Endothelial cell (in vitro differentiated cells): ENCODE measurements at places on chromosomes 5 and 9.
A peak's percentile ranks its signal among the peaks of the same experiment; 100 is the strongest.

DNA sequence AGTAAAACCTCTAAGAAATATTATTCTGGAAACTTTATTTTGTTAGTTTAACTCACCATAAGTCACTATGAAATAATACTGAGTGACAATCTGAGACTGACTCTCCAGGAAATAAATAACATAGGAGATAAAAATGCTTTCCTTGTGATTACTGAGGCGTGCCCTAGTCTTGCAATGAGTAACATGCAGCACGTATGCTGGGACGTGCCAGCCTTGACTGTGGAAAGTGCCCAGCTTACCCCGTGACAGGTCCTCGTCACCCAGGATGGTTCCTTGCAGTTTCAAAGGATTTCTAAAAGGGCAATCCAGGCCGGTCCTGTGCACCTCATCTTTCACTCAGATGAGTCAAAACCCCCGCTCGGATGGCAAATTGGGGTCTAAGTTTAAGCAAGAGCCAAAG, 720.8 kb upstream of the ADAMTS16 start:
- no peak for DNase-seq

DNA sequence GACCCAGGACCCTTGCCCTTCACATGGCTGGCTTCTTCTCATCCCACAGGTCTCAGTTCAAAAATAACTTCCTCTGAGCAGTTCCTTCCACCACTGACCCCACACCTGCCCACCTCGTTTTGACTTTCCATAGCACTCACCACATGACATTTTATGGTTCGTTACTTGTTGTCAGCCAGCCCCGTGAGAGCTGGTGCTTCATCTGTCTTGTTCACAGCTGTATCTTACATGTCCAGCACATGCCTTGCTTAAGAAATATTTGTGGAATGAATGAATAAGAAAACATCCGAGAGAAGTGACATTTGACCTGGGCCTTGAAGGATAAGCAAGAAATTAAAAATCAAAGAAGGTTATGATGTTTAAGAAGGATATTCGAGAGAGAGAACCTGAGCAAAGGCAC, 193.9 kb downstream of the RFK start:
- DNase-seq: no peak

- DNase-seq: no peak
Measured at GRCh38 chr5:80109646-80110478, 74.7 kb downstream of the THBS4 start.

DNA sequence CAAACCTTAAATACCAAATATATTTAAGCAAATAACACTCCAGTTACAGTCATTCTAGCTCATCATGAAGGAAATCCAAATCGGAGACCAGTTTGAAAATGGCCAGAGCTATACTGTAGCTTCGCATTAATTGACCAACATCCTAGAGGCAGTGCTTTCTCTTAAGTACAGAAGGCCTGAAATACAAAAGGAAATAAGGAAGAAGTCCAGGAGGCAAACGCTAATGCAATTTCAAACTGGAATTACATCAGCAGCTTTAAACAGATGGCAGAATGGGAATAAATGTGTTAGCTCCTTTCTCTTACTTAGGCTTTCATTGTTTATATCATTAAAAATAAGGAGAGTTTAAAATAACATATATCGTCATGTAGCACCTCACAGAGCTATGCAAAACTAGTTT, 197.0 kb downstream of the SEC61B start:
- DNase-seq: no peak

DNA sequence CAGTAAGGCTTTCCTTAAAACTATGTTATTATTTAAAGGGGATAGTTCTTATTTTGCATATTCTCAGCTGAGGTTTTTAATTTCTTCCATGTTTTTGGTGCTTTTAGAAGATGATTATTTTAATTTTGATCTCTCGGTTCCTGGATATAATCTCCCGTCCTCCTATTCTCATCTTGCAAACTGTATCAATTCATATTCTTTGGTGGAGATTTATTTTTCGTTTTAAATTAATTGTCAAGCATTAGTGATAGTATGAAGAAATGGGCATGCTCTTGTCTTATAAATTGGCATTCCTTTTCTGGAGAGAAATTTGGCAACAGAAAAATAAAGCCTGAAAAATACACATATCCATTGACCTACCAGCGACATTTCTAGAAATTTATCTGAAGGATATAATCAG, 15.5 kb upstream of the GNAQ start:
- DNase-seq: no peak

- no peak for DNase-seq
Measured at GRCh38 chr5:5483880-5484598, 61.6 kb downstream of the ICE1 start.

GRCh38 chr5:43190755-43191603, 1.0 kb upstream of the NIM1K start:
- DNase-seq: peak; percentile 12

DNA sequence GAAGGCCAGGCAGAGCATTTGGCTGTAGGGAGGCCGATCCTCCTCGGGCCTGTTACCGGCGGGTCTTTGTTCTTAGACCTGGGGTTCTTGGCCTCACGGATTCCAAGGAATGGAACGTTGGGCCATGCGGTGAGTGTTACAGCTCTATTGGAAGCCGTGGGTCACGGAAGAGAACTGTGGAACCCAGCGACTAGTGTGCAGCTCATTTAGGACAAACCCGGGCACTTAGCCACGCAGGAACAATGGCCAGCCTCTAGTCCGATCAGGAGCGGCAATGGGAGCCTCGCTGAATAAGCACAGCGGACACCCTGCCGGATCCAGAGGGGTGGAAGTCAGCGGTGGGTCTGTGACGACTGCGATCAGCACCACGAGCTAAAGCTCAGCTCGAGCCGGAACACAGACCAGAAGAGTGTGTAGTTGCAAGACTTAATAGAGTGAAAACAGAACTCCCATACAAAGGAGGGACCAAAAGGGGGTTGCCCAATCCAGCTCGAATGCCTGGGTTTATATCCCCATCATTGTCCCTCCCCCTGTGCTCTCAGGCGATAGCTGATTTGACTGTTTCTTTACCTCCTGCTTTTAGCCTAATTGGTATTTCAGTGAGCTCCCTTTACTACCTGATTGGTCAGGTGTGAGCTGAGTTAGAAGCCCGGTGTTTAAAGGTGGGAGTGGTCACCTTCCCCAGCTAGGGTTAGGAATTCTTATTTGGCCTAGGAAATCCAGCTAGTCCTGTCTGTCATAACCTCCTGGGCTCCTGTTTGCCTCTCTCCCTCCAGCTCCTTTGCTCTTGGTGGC, 53.7 kb upstream of the RPL26L1 start:
- no peak for DNase-seq

- no peak for DNase-seq
Measured at GRCh38 chr5:180464603-180464970, 29.6 kb upstream of the CNOT6 start.

GRCh38 chr9:98789483-98790133, 6.7 kb downstream of the ANKS6 start:
- DNase-seq: no peak

DNA sequence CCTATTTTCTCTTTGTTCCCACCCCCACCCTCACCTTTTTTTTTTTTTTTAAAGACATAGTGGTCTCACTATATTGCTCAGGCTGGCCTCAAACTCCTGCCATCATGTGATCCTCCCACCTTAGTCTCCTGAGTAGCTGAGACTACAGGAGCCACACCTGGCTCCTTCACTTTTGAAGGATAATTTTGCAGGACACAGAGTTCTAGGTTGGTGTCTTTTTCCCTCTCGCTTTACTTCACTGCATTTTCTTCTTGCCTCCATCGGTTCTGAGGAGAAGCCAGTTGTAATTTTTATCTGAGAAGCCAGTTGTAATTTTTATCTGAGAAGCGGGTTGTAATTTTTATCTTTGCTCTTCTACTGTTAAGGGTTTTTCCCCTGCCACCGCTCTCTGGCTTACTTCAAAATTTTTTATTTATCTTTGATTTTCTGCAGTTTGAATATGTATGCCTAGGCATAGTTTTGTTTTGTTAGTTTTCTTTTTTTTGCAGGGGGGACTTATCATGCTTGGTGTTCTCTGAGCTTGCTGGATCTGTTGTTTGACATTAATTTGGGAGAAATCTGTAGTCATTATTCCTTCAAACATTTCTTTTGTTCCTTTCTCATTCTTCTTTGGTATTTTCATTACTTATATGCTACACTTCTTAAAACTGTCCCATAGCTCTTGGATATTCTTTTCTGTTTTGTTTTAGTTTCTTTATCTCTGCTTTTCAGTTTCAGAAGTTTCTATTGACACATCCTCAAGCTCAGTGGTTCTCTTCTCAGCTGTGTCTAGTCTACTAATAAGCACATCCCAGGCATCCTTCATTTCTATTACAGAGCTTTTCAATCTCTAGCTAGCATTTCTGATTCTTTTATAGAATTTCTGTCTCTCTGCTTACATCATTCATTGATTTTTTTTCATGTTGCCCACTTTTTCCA, 148.2 kb upstream of the CHD1 start:
- no peak for DNase-seq

- no peak for DNase-seq
Measured at GRCh38 chr9:10050016-10050415, 562.8 kb downstream of the PTPRD start.

DNA sequence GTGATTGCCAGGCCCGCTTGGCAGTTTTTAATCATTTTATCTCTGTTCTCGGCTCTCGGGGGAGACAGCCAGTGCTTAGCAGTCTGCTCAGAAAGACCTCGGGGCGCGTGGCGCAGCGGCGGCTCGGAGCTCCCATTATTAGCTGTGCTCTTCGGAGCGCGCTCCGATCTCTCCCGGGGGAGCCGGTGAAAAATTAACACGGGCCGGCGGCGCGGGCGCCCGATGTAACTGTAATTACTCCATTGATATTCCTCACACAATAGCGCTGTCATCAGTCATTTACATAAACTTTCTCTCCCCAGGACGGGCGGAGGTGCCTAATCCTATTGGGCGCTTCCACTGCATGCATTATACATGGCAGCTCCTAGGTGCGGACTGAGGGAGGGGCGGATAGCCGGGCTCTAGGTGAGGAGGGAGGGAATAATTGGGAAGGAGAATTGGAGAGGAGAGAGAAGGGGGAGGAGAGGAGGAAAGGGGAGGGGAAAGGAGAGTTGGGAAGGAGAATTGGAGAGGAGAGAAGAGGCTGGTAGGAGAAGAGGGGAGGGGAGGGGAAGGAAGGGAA, 24.9 kb downstream of the LMX1B start:
- DNase-seq: no peak

GRCh38 chr9:95043826-95044225, 273.7 kb downstream of the FANCC start:
- DNase-seq: no peak

- DNase-seq: no peak
Measured at GRCh38 chr5:10439692-10440091, 2.0 kb upstream of the ROPN1L start.

- no peak for DNase-seq
Measured at GRCh38 chr9:134162926-134163370, 1.4 kb downstream of the RNU6ATAC start.

GRCh38 chr5:177987326-177987725, 8.7 kb downstream of the PROP1 start:
- no peak for DNase-seq

DNA sequence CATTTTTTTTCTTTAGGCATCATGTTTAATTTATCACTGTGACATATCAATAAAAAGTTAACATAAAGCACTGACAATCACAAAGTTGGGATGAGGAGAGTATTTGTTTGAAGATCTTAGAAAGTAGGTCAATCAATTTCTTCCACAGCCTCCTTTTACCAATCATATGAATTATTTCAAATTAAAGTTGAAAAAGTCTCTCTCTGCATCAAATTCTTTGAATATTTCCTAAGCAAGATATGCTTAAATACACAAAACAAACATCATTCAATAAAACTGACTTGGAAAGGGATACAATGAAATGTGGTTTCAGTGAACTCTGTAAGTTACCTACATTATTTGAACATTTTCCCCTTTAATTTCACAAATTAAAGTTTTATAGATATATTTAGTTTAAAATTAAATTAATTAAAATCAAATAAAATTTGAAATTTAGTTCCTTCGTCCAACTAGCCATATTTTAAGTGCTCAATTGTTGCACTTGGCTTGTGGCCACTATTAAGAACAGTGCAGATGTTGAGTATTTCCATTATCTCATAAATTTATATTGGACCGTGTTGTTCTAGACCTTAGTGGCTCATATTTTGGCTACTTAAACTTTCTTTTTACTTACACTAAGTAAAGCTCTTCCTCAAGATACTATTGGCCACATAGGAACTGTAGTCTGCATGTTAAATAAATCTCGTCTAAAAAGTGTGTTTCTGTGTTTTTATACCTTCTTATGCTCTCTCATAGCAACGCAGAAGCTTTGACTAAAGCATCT, 949.7 kb upstream of the NUDT12 start:
- no peak for DNase-seq

GRCh38 chr9:13939134-13939533, 374.8 kb downstream of the NFIB start:
- DNase-seq: no peak

DNA sequence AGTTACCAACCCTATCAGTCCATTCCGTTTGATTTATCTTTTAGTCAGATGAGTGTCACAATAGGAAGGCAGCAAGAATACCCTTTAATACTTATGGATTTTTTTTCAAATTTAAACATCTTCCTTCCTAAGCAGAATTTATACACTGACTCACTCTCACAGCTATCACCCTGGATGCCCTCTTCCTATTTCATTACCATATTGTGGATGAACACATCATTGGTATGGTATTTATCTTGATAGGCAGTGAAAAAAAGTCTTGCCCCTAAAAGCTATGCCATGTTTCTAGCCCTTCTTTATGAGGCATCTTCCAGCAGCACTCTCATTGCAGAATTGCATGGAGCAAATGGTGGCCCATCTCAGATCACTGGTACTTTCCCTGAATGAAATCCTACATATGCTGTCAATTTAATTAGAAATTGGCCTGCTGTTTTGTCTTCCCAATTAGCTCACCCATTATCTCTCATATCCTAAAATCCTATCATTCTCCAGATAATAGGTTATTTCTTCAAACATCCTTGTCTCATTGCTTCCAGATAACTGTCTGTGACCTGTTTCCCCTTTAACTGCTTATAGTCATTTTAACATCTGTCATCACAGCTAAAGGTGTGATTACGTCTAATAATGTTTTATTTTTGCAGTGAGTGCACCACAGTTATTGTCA, 433.5 kb upstream of the POU5F2 start:
- no peak for DNase-seq

DNA sequence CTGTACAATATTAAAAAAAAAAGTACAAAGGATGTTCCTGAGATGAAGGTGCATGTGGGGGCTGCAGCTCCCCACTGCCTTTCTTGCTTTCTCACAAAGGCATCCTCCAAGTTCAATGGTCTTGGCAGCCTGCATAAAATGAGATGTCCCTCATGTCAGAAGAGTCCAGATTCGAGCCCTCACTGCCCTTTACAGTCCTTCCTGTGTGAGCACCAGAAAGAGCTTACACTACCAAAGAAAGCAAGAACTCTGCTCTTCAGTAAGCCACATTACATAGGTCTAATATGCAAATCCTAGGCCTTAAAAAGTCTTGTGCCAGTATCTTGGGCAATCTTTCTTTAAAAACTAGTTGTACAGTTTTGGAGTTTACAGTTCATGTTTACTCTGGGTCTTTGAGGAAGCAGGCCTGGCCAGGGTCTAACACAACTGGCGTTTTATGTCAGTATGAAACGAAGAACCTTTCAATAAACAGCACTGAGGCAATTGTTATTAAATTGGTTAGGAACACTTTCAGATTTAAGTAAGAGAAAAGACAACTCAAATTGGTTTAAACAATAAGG, 36.0 kb downstream of the CSF2 start:
- DNase-seq: no peak
